ENCODE measurements at places on chromosomes 4 and X.

DNA sequence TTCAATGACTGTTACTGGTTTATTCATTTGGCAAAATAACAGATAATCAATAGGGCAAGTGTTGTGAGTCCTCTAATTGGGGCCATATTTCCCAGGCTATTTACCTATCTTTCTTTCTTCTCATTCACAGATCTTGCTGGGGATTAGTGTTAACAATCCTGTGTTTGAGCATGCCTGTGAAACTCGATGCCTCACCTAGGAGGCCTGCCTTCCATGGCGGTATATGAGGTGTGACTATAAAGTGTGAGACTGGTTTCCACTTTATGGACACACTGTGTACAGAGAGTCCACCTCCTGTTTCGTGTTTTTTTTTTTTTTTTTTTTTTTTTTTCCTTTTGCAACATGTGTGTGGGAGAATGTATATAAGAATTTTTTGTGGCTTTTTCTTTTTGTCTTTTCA, 199.3 kb downstream of the BMPR1B start:
- no peak for DNase-seq

- no peak for DNase-seq
Observed at GRCh38 chr4:109548655-109549054, 11.4 kb upstream of the MCUB start.

DNA sequence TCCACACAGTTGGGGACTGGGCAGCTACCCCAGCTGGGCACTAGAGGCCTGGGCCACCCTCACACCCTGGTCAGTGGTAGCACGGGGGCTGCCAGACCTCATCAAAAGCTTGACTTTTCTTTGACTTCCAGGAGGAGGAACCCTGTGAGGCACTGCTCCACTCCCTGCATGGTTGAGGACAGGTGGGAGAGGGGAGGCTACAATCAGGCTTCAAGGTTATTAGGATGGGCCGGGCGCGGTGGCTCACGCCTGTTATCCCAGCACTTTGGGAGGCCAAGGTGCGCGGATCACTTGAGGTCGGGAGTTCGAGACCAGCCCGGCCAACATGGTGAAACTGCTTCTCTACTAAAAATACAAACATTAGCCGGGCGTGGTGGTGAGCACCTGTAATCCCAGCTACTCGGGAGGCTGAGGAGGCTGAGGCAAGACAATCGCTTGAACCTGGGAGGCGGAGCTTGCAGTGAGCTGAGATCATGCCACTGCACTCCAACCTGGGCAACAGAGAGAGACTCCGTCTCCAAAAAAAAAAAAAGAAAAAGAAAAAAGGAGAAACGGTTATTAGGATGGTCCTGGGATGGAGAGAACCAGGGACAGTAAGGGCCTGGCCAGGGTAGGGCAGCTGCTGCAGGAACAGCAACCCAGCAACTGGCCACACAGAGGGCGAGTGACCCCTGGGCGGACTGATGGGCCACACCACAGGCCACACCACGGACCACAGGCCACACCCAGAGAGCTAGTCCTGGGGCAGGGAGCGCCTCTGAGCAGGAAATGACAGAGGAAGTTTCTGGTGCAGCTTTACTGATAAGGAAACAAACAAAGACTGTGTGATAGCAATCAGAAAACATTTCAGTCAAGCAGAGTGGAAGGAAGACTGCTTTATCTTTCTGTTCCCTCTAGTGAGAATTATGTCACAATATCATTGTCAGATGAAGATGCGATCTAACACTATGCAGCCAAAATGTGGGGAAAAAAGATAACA, 20.5 kb upstream of the OPN1LW start:
- peak; percentile 6 for DNase-seq

DNA sequence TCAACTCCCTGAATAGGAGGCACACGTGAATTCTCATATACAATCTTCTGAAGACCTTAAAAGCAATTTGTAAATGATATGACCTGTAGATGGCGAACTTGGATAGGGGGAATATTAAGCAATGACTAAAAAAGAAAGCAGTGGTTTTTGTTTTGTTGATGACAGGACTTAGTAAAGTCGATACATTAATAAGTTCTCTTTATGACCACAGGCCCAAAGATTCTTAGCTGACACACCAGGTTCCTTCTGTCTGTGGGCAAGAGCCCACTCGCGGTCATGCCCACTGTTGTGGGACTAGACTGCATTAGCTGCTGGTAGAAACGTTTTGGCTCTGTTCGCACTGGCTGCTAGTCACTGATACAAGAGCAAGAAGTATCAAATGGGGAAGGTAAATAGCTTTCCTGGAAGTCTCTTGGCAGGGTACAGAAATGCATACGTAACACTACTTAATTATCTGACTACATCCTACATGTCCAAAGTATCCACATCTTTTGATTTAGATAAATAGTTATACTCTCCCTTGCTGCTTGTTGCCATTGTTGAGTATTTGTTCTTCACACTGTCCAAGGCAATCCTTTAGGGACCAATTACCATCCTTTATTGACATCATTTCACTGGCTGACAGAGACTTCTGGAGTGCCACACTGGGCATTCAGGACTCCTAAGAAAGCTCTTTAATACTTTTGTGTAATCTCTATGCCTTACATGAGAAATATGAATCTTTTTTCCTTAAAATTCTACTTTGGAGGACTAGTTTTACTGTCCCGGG, 31.0 kb downstream of the ALPK1 start:
- no peak for DNase-seq

GRCh38 chr4:144342949-144343760, 202.6 kb upstream of the GYPA start:
- no peak for DNase-seq

DNA sequence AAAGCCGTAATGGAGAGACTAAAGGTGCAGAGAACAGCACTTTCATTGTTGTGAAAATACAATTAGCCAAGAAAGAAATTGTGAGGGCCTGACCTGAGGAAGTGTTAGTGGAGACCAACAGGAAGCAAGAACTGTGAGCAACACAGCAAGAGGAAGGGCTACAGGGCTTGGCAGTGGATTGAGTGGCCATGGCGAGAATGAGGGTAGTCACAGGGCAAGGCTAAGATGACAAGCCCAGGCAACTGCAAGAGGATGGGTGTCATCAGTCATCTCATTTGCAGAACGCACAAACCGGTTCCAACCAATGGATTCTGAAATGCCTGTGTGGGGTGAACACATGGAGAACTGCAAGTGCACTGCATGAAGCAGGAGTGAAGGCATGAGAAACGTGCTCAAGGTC, 3.6 kb downstream of the SLC10A6 start:
- no peak for DNase-seq

- no peak for DNase-seq
Observed at GRCh38 chrX:30309139-30309571, at the start of gene NR0B1. TSS of gene NR0B1 (minus strand) at chrX:30309390. CDS start at chrX:30309363, 27 bp downstream.

DNA sequence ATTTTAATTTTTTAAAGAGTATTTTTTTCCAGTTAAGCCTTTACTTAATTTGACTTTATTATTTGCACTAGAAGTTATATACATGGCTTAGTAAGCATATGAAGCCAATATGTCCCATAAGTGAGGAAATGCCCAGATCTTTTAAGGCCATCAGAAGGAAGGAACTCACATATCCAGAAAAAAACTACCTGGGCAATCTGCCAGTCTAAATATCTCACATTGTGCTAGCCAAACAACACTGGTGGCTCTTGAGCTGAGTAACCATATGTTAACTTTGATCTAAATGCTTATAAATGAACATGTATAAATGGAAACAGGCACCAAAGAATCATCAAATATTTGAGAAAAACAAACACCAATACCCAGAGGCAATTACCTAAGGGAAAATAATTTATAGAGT, 138.6 kb upstream of the APOOL start:
- DNase-seq: no peak

DNA sequence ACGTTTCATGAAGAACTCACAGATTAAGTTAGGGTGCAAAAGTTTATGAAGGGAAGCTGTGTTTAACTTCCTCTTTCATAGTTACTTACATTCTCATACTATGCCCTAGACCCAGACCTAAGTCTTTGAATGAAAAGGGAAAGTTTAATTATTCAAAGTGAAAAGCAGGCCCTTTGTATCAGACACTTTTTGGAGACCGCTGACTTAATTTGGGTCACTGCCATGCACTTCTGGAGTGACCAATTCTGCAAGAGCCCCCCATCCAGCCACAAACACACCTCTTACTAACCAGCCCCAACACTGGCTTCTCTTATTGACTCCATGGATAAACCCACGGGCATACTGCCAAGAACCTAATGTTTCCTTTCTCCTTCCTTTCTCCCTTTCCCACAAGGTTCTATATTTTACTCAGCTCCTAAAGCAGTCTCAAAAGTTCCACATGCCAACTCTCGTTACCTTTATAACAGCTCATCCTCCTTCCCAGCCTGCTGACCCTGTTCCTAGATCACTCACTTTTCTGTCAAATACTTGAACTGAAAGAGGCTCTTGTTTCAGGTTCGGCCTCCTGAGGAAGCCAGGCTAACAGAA, 34.5 kb downstream of the ABCE1 start:
- DNase-seq: no peak

DNA sequence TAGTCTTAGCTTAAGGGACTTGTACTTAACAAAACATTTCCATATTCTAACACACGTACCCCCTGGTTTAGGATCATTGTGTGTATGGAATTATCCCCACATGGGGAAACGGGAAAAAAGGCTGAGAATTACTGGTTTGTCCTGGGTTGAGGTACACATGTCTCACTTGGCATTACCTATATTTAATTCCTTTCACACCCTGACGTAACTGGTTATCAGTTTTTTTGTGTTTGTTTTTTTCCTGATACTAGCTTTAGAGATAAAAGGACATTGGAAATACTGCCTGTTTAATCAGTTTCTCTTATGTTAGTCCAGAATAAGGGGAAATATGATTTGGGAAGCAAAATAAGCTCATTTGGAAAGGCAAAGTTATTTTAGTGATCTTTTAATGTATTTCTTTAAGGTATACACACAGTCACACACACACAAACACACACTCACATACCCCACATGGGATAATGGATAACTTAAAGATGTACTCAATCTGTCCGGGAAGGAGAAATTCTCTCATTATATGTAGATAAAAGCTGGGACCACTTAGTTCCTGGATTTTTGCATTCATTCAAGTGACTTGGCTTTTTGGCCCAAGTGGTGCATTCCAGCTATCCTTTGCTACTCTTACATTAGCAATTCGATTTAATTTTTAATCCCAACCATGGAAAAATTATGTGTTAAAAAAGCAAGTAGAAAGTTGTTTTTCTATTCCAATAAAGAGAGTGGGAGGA, 13.0 kb downstream of the SEPTIN11 start:
- no peak for DNase-seq

GRCh38 chrX:8803326-8803725, 2.1 kb upstream of the FAM9A start:
- DNase-seq: no peak

DNA sequence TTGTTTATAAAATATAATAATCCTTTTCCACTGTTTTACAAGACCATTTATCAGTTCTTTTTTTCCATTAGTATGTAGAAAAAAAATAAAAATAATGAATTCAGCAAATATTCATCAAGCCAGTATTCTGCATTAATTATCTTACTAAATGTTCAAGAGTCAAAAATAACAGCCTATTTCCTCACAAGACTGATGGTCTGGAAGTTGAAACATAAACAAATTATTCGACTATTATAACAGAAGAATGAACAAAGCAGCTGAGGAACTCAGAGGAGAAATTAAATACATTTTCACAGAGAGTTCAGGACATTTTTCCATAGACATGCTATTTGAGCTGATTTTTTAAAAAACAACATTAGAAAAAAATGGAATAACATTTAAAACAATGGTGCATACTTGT, 2594.8 kb downstream of the ARAP2 start:
- no peak for DNase-seq

DNA sequence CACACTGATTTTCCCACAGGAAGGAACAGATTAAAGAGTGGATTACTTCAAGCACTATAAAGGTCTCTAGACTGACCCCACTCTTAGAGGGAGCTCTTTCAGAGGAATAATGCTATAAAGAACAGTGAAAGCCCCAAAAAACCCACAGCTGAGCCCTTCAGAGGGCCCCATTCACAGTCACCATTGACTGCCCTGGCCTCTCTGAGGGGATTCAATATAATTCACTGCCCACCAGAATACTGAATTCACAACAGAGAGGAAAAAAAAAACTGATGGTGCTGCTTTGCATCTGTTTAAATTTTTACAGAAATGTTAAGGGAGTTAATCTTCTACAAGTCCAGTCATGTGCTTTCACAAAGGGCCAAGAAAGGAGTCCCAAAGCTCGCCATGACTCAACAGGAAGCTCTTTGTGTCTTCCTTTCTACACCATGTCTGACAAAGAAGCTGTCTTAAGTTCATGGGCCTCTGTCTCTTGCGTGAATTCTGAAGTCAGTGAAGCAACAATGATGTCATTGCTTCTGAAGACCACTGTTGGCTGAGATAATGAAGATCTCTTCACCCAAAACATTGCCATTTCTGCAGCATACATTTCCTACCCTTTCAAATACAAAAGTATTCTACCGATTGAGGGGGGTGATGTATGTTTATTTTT, 174.9 kb downstream of the ADAMTS3 start:
- no peak for DNase-seq

- no peak for DNase-seq
Observed at GRCh38 chrX:45743906-45744625, 543.4 kb upstream of the DIPK2B start.

DNA sequence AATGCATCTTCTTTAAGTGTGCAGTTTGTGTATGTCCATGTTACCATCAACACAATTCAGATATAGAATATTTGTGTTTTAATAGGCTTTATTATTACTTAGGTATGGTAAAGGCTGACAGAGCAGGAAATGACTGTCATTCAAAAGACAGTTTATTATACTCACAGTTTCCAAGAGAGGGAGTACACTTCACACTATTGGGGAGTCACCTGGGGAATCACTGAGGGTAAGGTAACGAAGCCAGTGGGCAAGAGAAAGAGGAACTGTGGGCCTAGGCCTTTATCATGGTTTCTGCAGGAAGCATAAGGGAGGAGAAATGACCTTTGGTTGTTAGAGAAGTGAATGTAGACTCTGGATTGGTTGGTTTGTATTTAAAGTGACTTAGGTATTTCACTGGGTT, 235.1 kb upstream of the HCCS start:
- no peak for DNase-seq

GRCh38 chr4:53194727-53195126, 171.1 kb downstream of the SCFD2 start:
- DNase-seq: no peak

DNA sequence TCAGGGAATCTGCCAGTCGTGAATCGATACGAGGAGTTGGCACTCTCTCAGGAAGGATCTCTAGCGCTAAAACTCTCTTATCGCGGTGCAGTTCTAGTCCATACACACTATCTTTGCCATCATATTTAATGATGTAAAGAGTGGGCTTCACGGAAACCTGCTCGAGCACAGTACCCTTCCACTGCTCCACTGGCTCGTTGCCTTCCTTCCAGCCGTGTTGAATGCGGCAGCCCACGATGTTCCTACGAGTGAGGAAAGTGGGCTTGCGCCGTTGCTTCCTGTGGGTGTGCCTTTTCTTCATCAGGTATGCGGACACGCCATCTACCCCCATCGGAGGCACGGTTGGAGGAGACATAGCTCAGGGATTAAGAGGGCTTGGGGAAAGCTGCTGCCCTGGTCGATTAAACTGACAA, 661 bp downstream of the SPIN4 start:
- DNase-seq: no peak

GRCh38 chr4:42331914-42332368, 65.3 kb upstream of the SHISA3 start:
- DNase-seq: no peak
